Posterior vena cava (tissue), 2 donors: ENCODE measurements at places on chromosomes 11 and 22. TPM values are rescaled to one million over a fixed set of nuclear protein-coding genes. Genes with fewer than 3 reads are reported as not detected.

- DNase-seq = no peak
Observed at GRCh38 chr11:120747850-120748814, 236.6 kb downstream of the GRIK4 start.

The CCS gene
- total RNA-seq = 31.8 TPM

The YPEL4 gene
- 0.33 TPM for total RNA-seq

The RIMBP3C gene
- not detected for total RNA-seq
